ENCODE measurements at places on chromosomes 16 and 17. TPM values are rescaled to one million over a fixed set of nuclear protein-coding genes. Genes with fewer than 3 reads are reported as not detected.

DNA sequence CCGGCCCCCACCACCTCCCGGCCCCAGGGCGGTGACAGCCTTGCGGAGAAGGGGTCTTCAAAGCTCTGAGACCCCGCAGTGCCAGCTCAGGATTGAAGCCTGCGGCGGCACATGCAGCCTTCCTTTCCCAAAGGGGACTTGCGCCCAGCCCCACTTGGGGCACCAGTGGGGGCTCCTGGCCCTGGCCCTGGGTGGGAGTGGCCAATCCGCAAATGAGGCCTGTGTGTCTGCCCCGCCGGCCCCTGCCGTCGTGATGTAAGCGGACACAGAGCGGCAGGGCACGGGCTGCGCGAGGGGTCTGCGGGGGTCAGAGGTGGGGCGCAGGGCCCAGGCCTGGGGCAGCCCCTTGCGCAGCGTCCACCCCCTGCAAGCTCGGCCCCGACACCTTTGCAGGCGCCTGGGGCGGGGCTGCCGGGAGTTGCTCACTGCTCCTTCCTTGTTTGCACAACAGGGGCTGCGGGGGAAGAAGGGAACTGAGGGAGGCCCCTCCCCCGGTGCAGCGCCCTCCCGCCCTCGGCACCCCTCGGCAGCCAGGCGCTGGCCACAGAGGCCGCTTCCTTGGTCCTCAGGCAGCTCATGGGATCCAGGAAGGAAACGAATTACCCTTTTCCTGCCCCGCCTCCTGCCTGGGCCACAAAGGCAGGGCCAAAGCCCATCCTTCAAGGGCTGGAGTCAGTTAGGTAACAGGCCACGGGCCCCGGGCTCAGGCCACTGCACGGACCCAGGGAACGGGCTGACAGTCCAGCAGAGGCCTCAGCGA lies 2.9 kb downstream of the SLC16A3 start:
- H3K27me3 ChIP-seq: no peaks in the 10 kb centered on the region
- H3K4me1 ChIP-seq: peaks cover 24% of the 10 kb centered on the region
- H3K27ac ChIP-seq: no peak overlapping the region
- DNase-seq: no peak

Gene HOXB8
- total RNA-seq: 0.38 TPM

GRCh38 chr17:11284811-11285210 lies 43.8 kb downstream of the SHISA6 start:
- no peak overlapping the region for H3K27ac ChIP-seq
- no peak overlapping the region for H3K4me3 ChIP-seq
- H3K27me3 ChIP-seq: no peaks in the 10 kb centered on the region
- H3K4me1 ChIP-seq: no peaks in the 10 kb centered on the region
- no peak for DNase-seq

DNA sequence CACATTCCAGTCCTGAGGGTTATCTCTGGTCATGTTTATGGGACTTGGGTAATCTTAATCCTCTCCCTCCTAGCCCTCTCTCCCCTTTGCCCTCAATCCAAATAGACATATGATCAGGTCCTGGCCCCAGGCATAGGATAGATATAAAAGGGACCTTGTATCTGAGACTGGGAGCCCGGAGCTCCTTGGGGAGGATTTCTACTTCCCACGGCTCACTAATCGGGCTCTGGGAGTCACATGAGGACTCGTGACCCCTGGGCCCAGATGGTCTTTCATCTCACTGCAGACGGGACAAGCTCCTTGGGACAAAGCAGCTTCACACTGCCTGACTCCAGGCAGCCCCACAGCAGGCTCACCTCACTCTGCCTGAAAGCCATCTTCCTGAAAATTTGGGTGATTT lies 57.8 kb upstream of the LYRM9 start:
- DNase-seq: no peak
- no peak overlapping the region for H3K27ac ChIP-seq
- H3K4me1 ChIP-seq: no peaks in the 10 kb centered on the region
- no peak overlapping the region for H3K4me3 ChIP-seq

Gene CALB2
- total RNA-seq: not detected

DNA sequence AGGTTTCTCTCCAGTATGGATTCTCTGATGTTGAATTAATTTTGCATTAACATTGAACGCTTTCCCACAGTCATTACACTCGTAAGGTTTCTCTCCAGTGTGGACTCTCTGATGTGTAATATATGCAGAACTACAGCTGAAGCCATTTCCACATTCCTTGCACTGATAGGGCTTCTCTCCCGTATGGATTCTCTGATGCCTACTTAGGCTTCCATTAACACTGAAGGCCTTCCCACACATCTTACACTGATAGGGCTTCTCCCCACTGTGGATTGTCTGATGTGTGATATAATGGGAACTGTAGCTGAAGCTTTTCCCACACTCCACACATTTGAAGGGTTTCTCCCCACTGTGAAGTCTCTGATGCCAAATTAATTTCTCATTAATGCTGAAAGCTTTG lies 7.2 kb upstream of the TLE7 start:
- H3K36me3 ChIP-seq: peaks cover 23% of the 10 kb centered on the region
- H3K27me3 ChIP-seq: no peaks in the 10 kb centered on the region
- H3K4me1 ChIP-seq: no peaks in the 10 kb centered on the region

Measured in SJCRH30 (cell line).